ENCODE measurements at places on chromosomes 11 and 22.

- no peak for DNase-seq
Measured at GRCh38 chr22:30183271-30183670, 63.3 kb downstream of the LIF start.

GRCh38 chr22:37269936-37270678 is 12.2 kb upstream of the CYTH4 start:
- no peak for DNase-seq

- DNase-seq: no peak
Measured at GRCh38 chr22:49100773-49101172, 726.9 kb downstream of the BRD1 start.

DNA sequence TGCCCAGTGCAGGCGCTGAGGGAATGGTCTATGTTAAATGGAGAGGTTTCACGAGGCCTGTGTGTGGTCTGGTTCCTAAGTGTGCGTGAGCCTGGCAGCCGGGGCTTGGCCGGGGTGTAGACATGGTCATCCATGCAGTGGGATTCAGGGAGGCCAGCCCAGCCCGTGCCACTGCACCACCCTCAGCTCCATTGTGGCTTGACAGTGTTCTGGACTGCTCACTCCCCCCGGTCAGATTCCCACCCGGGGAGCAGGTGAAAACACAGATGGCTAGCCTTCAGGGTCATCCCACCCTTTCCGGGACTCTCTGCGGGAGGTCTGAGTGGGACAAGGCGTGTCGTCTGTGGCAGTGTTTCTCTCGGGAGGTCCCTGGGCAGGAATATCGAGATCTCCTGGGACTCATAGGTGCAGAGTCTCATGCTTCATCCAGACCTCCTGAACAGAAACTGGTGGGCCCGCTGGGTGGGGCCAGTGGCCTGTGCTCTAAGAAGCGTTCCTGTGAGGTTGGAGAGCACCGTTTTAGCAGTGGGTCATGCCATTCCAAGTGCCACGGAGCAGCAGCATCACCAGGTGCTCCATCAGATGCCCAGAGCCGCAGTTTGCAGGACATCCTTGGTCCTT is 52.3 kb downstream of the ST14 start:
- no peak for DNase-seq

- DNase-seq: no peak
Measured at GRCh38 chr22:20011993-20012740, 4.5 kb downstream of the ARVCF start.

Measured in NCI-H774 (cell line).